ENCODE measurements at places on chromosomes 2 and 18. TPM values are rescaled to one million over a fixed set of nuclear protein-coding genes. Genes with fewer than 3 reads are reported as not detected.

SLC38A11 gene
- total RNA-seq, result 5.1 TPM

SP3 gene
- total RNA-seq, result 133 TPM

EVX2 gene
- total RNA-seq, result 3.7 TPM

TMEM18 gene
- 35.2 TPM for total RNA-seq

SANBR gene
- total RNA-seq, result 5.8 TPM

GYPC gene
- 46.9 TPM for total RNA-seq

All from hepatocyte (in vitro differentiated cells).